ENCODE measurements at places on chromosomes 16 and 17. TPM values are rescaled to one million over a fixed set of nuclear protein-coding genes. Genes with fewer than 3 reads are reported as not detected.

Gene IL34
- 4.6 TPM for total RNA-seq

Gene MFAP4
- total RNA-seq = 3.8 TPM

DNA sequence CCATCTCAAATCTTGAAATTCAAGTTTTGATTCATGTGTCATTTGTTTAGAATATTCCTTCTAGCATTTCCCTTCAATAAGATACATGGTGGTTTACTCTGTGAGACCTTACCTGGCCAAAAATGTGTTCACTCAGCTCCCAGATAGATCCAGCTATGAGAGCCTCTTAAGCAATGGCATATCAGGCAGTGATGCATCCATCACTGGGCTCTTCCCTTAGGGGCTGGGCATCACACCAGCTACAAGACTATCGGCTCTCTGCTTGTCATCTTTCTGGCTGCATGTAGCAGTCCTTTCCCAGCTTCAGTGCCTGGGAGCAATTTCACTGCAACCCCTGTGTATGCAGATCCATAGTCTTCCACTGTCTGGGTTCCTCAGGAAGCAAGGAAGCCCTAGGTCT, 40.6 kb downstream of the GOSR1 start:
- no peak for DNase-seq

- no peak for DNase-seq
These were observed 55.2 kb downstream of the GAN start for GRCh38 chr16:81369888-81370504.

DNA sequence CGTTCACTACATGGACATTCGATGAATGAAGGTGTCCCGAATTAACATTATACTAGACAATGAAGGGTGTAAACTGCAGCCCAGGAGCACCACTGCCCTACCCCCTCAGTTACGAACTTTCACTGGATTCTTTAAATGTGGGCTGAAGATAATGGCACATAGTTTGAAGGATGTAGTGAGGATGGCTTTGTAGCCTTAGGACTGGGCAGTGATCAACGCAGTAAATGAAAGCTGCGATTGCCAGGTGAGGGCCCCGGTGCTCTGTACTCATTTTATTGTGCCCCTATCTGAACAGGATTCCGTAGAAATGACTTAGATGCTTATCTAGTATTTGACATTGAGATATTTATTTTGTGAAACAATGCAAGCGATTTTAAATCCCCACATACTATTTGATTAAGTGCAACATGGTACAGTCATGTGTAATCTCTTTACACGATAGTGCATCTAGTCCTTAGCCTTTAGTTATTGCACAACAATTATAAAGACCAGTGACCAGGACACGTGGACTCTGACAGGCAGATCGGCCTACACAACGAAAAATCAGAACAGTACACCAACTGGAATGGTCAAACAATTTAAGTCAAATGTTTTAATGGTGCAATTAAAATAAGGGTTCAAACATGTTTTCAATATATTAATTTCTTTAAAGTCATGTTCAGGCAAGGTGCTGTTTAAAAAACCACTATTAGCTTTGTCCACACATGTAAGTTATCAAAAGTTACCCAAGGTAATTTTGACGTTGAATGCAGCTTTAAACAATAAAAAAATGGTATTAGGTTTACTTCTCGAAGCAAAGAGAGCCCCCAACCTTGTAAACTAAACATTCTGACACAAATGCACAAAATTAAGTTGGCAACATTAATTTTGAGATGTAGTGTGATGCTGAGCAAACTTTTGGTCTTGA, 17.4 kb upstream of the ERN1 start:
- no peak for DNase-seq

GRCh38 chr16:79618692-79619050, 18.1 kb upstream of the MAF start:
- DNase-seq = no peak

Measured in H1 (cell line).